T-helper 17 cell (primary cell): ENCODE measurements at places on chromosomes 16 and 17. TPM values are rescaled to one million over a fixed set of nuclear protein-coding genes. Genes with fewer than 3 reads are reported as not detected.

Gene VTN
- not detected for total RNA-seq

Gene SOX8
- 3.1 TPM for total RNA-seq

- H3K4me1 ChIP-seq, result no peaks in the 10 kb centered on the region
- H3K4me3 ChIP-seq, result no peak overlapping the region
- no peak overlapping the region for H3K27ac ChIP-seq
- peaks cover 7% of the 10 kb centered on the region for H3K36me3 ChIP-seq
- no peak for DNase-seq
These were observed 218.8 kb upstream of the FOXF1 start for GRCh38 chr16:86291491-86291890.

GRCh38 chr17:18141210-18141803 lies 32.8 kb downstream of the MYO15A start:
- DNase-seq, result no peak
- H3K4me3 ChIP-seq, result no peak overlapping the region
- peaks cover 7% of the 10 kb centered on the region for H3K27me3 ChIP-seq
- H3K27ac ChIP-seq, result no peak overlapping the region
- no peaks in the 10 kb centered on the region for H3K36me3 ChIP-seq

- peaks cover 4% of the 10 kb centered on the region for H3K4me1 ChIP-seq
- H3K27ac ChIP-seq, result no peak overlapping the region
- H3K27me3 ChIP-seq, result no peaks in the 10 kb centered on the region
- DNase-seq, result no peak
- H3K4me3 ChIP-seq, result no peak overlapping the region
These were observed 23.0 kb upstream of the GNA13 start for GRCh38 chr17:65079489-65079900.
